ENCODE measurements at places on chromosomes 4 and X. TPM values are rescaled to one million over a fixed set of nuclear protein-coding genes. Genes with fewer than 3 reads are reported as not detected.

DNA sequence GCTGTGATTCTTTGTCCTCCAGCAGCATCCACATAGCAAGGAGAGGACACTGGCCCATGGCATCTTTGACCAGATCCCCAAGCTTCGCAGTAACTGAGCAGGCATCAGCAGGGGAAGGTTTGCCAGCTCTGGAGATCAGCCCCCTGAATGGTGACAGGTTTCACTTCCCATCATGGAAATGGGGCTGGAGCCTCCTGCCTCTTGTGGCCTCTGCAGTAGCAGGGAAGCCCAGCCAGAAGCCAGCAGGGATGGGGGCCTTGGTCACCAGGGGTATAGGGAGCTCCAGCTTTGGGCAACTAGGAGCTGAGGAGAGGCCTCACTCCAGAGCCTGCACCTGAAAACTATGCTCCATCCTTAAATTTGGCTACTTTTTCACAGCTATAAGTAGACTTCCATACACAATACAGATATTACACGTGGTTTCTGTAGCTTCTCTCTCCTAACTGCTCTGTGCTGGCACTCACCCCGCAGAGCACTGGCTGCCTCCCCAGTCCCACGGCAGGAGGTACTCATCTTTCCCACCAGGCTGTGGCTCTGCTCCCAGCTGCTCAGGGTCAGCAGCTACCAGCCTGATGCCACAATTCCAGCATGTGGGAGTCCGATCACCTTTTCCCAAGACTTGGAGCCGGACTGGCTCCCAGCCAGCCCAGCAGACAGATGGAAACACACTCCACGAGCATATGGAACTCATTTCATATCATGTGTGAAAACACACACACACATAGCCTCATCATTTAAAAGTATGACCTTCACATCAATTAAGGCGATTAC lies 2.8 kb downstream of the TMEM271 start:
- DNase-seq = no peak

The SHROOM3 gene
- total RNA-seq = 52.7 TPM

DNA sequence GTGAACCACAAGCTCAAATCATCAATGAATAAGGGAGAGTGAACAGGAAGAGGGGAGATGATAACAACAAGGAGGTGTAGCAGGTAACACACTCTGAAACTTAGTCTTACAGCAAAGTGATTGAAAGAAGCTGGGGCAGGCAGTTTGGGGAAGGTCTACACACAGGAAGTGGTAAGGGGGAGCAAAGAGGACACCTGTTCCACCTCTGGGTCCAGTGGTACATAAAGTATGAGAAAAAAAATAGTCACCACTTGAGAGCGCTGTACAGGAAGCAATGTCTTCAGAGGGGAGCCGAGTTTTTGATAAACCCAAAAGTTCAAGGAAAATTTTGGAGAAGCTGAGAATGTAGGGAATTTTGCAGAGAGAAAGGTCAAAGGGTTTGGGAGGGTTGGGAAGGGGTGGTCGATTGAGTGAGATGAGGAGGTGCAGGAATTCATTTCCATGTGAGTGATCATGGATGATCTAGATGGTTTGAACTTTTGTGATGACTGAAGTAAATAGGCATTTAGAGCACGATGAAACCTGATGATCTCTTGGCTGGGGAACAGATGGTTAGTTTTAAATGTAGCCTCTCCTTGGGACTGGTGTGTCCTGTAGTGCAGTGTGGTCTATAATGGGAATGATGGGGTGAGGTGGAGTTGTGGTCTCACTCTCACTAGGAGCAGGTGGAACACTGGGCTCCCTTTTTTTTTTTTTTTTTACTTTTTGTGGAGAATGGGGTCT lies 142.0 kb downstream of the RBMX2 start:
- DNase-seq = no peak

GRCh38 chr4:168845897-168846296 lies 164.2 kb downstream of the CBR4 start:
- no peak for DNase-seq

DNA sequence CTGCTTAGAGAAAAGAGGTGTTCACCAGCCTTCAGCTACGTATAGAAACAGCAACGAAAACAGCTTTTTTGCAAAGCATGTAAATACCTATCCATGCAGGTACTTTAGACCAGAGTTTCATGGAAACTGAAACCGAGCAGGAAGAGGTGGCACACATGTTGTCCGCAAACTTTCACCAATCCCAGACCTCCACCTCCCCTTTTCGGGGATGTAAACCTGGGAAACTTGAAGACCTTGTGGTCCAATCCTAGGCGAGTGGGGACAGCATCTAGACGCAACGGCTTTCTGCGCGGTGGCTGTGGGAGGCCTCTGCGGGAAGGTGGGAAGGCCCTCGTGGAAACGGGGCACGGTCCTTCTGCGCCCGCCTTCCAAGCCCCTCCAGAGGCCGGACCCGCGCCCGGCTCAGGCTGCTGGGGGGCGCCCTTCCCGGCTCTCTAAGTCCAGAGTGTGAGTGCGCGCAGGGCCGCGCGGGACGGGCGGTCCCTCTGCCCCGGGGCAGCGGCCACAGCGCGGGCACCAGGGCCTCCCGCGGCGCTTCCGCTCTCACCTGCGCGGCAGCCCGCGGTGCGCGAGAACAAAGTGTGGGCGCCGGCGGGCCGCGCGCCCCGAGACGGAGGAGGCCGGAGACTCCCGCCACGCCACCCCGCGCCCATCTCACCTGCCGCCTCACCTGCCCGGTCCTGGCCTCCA lies 830 bp upstream of the SHROOM2 start:
- DNase-seq = peak; percentile 44

DNA sequence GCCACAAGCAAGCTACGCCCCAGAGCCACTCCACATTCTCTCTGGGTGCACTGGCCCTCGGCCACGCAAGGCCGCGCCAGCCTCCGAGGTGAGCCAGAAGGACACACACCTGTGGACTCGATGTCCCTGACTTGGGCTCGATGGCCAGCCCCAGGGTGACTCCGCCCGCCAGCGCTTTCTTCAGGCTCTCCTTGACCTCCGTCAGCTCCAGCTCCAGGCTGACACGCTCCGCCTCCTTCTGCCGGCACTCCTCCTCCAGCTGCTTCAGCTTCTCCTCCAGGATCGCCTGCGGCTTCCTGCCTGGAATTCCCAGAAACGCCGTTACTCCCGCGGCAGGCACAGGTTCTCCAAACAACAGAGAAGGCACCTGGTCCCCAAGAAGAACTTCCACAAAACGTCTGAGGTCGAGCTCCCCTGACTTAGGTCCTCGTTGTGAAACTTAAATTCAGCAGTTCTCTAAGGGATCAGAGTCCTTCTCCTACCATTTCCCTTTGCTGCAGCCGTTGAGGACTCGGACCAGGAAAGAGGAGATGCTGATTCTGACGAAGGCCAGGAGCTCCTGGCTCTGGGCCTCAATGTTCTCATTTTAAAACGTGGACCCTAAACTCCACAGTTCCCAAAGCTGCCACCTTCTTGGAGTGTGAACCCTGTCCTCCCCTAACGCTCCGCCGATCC lies 166.8 kb downstream of the AFAP1 start:
- no peak for DNase-seq

DNA sequence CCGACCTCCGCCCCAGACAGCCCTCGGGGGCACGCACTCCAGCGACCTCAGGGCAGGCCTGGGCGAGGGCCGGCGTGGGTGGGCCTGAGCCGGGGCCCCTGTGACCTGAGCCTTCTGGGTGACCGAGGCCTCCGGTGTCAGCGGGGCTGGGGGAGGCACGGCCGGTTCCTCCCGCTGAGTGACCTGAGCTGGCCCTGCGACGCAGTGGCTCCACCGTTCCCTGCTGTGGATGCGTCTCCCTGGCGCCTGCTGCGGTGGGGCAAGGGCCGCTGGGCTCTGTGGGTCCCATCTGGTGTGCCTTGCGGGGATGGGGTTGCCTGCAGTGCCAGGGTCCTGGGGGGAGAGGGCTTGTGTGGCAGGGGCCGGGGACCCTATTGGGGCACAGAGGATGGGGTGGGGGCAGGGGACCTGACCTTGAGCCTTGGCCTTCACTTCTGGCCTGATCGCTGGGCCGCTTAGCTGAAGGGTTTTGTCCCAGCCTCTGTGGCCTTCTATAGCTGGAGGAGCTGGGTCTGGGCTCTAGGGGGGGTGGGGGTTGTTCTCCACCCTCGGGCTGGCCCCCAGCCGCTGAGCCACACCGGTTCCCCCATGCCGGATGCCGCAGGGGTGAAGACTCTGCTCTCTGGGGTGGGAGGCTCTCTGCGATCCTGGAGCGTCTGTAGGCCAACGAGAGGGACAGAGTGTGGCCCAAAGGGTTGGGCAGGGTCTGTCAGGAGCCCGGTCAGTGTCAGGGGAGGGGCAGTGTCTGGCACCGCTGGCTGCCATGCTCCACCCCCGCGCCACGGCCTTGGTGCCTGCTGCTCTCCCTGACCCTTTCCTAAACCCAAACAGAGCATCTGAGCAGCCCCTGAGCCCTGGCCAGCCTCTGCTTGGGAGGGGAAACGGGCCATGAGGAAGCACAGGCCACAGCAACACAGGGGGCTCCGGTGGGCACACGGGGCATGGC lies 2.3 kb downstream of the NAT8L start:
- DNase-seq = no peak

DNA sequence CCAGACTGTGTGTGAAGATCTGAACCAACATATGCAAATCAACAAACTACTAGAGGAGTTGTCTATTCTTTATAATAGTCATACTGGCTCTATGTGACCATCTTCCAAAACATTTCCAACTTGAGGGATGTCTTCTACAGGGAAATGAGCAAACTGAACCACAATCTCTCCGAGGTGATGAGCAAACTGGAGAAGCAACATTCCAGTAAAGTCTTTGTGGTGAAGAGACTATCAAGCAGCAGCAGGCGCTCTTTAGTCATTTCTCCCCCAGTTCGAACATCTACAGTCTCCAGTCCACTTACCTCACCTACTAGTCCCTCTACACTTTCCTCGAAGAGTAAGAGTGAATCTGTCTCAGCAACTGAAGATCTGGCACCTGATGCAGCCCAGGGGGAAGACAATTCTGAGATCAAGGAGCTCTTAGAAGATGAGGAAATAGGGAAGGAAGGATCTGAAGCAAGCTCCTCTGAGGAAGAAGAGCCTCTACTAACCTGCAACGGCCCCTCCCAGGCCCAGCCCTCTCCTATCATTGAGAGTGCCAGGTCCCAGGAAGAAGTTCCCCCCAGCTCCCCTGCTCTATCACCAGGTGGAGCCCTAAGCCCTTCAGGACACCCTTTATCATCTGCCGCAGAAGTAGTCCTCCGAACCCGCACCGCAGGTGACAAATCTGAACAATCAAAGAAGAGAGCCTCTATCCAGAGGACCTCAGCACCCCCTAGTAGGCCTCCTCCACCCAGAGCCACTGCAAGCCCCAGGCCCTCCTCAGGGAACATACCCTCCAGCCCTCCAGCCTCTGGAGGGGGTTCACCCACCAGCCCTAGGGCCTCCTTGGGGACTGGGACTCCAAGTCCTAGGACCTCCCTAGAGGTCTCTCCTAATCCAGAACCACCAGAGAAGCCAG lies 98.1 kb downstream of the HNRNPD start:
- DNase-seq = no peak

DNA sequence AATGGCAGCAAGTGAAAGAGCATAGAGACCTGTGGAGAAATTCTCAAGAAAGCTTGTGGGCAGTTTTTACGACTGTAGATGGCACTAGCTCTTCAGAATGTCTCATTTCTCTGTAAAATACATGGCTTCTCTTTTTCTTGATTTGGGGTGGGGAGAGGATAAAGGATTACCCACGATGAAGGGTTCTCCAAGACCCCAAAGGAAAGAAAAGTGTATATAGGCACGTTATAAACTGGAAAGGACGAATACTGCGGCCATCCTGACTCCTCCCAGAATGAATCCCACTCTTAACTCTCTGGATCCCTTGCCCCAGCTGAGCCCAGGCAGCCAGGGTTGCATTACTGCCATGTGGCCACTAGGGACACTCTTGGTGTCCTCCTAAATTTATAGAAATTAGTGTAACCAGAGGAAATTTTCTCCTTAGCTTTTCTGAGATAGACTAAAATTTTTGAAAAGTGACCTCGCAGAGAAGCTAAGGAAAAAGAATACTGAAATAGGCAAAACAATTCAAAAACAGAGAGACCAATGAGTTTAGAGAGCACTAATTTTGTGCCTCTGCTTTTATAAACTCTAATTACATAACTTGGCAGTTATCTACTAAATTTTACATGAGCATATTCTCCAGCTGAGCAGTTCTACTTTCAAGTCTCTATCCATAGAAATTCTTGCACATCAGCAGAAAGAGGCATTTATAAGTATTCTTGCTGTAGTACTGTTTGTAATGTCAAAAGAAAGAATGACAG lies 37.8 kb upstream of the PCDH19 start:
- DNase-seq = peak; percentile 63

The BCOR gene
- total RNA-seq = 29.5 TPM

DNA sequence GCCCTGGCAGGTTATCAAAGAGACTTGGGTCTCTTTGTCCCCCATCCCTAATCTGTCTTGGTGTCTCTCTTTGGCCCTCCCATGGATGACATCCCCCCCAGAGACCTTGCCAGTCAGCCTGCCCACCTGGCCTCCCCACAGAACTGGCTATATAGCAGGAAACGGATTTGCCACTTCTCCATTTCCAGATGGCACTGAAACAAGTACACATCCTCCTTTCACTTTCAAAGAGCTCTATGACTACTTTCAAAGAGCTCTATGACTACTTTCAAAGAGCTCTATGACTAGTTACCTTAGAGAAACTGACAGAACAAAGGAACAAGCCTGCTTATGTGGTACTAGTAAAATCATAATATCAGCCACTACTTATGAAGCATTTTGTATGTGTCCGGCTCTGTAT lies 175.3 kb downstream of the MAML3 start:
- DNase-seq = no peak

DNA sequence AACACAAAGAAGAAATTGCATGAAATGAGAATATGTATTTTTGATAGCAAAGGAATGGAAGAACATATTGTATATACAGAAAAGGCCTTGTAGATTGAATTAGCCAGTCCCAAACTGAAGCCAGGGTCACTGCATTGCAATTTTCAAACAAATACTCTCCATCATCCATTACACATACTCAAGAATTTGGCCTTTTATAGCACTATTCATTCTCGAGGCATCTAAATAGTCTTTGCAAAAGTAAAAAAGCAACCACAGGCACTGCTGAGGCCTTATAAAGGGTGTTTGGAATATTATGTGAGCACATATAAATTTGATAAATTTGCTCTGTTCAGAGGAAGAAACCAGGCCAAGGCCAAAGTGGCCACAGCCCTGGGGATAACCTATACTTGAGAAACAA lies 123.0 kb downstream of the ZNF827 start:
- DNase-seq = no peak

The TMEM154 gene
- 3.0 TPM for total RNA-seq

- no peak for DNase-seq
Observed at GRCh38 chr4:15201782-15202181, 199.5 kb downstream of the CPEB2 start.

DNA sequence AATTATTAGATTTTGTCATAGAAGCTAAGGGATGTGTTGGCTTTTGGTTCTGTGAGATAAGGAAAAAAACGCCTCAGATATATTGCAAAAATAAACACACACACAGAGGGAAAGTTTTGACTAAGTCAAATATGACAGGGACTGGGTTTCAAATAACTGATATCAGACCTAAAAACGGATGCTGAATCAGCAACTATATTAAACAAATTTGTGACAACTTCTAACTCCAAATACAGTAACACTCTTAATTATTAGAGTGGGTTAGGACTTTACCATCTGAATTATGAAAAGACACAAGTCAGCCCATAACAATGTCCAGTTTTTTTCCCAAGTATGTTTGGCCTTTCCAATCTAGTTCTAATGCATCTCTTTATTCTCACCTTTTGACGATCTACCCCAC lies 2693.1 kb downstream of the ARAP2 start:
- no peak for DNase-seq

The NAP1L2 gene
- 22.6 TPM for total RNA-seq

The PSAPL1 gene
- 0.06 TPM for total RNA-seq

The WNK3 gene
- total RNA-seq = 36.1 TPM

Data from neural progenitor cell (in vitro differentiated cells).